ENCODE measurements at places on chromosomes 13 and 19.

DNA sequence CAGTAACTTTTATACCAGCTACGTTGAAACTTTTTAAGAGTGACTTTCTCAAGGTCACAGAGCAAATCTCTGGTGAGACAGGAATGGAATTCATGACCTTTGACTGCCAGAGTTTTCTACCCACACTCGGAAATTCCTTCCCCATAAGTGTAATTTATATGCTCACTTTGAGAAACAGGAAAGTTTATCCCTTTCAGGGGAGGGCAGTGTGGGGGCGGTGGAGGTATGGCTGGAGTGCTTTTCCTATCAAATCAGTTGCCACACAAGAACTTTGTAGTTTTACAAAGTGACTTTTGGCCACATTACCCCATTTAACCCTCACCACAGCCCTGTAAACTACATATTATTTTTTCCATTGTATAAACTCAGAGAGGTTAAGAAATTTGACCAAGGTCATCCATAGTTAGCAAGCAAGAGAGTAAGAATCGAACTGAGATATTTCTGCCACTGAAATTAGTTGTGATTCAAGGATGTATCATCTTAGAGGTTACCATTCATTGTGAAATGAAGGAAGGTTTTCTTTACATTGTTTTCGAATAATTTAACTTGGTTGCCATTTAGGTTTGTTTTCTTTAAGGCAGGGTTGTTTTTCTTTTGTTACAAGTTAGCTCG, 5.9 kb downstream of the KLF12 start:
- no peak for DNase-seq

- no peak for DNase-seq
Measured at GRCh38 chr19:10881403-10882107, 10.2 kb downstream of the CARM1 start.

DNA sequence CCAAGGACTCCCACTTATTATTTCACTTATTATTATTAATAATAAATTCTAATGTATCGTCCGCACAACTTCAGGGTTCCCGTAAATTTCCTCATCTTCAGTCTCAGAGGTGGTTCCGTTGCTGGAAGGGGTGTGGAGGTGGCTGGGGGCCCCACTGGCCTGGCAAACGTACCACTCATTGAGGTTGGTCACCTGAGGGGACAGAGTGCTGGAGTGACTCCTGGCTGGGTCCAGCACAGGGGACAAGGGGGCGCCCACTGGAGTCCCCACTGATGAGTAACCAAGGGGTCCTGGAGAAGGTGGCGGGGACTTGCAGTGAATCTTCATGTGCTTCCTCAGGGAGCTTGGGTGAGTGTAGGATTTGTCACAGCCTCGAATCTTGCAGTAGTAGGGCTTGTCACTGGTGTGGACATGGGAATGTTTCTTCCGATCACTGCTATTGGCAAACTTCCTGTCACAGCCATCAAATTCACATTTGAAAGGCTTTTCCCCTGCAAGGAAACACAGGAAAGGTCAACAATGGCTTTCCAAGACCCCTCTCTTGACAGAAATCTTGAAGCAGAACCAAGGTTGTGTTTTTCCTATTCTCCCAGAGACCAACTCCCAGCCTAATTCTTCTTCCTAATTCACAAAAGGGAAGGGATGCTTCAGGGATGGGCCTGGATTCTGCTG, 6.1 kb downstream of the ZIC5 start:
- DNase-seq, result no peak

GRCh38 chr13:113814435-113814821, 49.4 kb downstream of the GAS6 start:
- DNase-seq, result no peak

GRCh38 chr19:13861714-13862531, 15.0 kb upstream of the NANOS3 start:
- DNase-seq, result peak; percentile 96

DNA sequence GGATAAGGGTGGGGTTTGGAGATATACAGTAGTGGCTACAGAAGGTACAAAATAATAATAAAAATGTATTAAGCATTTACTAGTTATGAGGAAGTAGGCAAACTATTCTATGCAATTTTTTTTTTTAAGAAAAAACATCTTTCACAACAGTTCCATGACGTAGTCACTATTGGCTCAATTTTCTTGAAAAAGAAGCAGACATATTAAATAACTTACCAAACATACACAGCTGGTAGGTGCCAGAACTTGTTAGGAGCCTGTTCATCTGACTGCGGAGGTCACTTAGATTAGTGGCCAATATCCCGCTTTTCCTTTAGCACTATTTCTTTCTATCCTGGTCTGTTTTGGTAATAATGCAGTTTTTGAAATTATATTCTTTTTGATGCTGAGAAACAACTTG, 593.5 kb downstream of the KCTD12 start:
- DNase-seq, result no peak

DNA sequence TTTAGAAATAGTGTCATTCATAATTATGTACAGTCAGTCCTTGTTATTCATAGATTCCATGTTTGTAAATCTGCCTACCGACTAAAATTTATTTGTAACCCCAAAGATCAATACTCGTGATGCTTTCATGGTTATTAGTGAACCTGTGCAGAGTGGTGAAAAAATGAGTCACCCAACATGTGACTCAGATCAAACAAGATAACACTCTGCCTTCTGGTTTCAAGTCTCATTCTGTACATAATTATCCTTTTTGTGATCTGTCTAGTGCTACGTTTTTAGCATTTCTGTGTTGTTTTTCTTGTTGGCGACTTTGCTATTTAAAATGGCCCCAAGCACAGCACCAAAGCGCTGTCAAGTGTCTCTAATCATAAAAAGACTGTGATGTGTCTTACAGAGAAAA, 274.7 kb downstream of the SUCLA2 start:
- no peak for DNase-seq

DNA sequence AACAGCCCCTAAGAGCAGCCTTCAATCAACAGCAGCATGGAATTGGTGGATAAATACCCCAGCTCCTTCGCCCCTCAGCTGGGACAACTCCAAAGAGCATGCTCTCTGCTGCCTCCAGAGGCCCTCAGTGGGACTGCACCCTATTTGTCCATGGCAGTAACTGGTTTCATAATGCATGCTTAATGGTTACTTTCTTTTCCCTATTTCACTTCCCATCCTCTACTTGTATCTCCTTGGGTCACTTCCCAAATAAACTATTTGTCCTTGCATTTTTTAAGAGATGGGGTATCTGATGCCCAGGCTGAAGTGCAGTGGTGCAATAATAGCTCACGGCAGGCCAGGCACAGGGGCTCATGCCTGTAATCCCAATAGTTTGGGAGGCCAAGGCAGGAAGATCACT, 13.5 kb upstream of the TPM4 start:
- no peak for DNase-seq

- DNase-seq, result no peak
Measured at GRCh38 chr19:39937094-39937720, 2.8 kb upstream of the FCGBP start.

DNA sequence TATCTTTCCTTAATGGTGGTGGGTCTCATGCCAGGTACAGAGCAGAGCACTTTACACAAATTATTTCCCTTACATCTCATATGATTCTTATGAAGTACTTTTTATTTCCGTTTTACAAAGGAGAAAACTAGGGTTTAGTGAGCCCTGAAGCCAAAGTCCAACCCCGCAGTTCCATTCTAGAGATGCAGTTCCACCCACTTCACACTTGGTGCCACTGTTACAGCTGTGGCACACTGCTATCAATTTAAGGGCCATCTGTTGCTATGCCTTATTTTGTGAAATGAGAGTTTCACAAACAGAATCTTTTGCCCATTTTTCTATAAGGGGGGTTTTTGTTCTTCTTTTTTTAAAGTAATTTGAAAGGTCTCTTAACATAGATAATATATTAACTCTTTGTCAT, 12.9 kb downstream of the MIPEP start:
- DNase-seq, result no peak

DNA sequence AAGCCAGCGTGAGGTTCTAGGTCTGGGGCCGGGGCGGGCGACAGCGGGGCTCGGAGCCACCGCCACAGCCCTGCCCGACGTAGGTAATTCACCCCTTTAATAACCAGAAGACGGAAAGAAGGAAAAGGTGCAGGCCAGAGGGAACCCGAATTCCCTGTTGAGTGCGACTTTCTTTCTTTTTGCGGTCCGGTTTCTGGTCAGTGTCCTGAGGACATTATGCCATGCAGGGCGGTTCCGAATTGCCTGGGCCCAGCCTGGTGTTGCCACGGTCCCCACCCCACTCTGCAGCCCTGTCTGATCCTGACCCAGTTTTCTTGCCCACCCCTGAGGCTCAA, 18.4 kb upstream of the TFDP1 start:
- no peak for DNase-seq

- no peak for DNase-seq
Measured at GRCh38 chr13:110319397-110319773, 12.3 kb downstream of the COL4A2 start.

GRCh38 chr19:14012378-14012915, 6.3 kb upstream of the RFX1 start:
- DNase-seq, result no peak

DNA sequence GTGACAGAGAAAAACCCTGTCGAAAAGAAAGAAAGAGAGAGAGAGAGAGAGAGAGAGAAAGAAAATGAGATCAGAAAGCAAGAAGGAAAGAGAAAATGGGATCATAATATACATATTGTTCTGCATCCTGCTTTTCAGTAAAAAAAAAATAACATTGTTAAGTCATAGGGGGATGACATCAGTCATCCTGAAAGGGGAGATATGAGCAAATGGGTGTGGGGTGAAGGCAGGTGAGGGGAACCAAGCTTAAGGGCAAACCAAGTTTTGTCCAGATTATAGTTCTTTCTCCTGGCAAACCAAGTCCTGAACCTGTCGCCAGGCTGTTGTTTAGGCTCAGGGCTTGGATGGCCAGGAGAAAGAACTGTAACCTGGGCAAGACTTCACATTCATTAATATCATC, 92.6 kb upstream of the TMTC4 start:
- no peak for DNase-seq

- no peak for DNase-seq
Measured at GRCh38 chr13:87678372-87678752, 7.2 kb downstream of the SLITRK5 start.

- no peak for DNase-seq
Measured at GRCh38 chr13:45219123-45219891, 18.5 kb upstream of the KCTD4 start.

DNA sequence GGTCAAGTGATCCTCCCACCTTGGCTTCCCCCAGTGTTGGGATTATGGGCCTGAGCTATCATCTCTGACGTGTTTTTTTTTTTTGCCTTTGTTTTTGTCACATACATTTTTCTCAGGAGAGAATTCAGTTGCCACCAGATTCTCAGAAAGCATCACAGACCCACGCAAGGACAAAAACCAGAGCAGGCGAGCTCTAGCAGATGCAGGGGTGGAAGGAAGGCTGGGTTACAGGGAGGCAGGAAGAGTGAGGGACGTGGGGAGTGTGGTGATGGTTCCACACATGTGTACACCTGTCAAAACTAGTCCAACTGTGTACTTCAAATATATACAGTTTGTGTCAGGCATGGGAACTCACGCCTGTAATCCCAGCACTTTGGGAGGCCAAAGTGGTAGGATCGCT, 4.3 kb downstream of the TMEM161A start:
- DNase-seq, result no peak

DNA sequence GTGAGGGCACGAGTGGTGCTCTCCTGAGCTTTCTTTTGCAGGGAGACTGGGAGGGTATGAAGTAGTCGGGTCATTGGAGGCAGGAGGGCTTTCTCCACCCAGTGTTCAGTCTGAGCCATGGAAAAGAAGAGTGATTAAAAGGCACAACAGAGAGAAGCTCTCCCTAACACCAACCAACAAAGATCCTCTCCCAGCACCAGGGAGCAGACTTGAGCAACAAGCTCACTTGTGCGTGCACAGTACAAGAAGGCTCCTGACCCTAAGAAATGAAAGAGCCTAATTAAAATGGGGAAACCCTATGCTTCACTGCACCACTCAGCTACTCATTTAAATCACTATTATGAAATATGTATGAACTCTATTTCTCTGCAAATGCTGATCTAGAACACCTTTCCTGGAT, 276.3 kb upstream of the SOX21 start:
- DNase-seq, result no peak

DNA sequence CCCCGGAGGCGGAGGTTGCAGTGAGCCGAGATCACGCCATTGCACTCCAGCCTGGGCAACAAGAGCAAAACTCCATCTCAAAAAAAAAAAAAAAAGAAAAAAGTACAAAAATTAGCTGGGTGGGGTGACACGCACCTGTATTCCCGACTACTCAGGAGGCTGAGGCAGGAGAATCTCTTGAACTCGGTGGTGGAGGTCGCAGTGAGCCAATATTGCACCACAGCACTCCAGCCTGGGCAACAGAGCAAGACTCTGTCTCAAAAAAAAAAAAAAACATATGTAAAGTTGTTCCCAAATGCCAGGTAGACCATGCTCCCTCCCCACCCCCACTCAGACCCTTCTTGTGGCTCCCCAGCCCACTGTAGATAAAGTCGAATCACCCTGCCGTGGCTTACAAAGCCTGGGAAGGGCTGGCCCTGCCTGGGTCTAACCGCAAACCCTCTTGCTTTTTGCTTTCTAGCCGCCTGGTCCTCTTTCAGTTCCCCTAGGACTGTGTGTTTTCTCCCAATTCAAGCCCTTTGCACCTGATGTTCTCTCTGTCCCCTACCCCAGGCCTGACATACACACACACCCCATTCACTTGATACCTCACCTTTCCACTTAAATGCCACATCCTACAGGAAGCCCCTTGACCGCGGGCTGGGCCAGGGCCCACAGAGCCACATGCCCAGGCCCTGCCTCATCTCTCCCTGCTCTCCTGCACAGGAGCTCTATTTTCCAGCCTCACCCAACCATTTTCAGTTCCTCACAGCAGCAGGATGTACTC, 34.4 kb downstream of the MAP4K1 start:
- DNase-seq, result no peak

Data from head of caudate nucleus (tissue), 42 donors.